ENCODE measurements at places on chromosomes 3 and 15.
A peak's percentile ranks its signal among the peaks of the same experiment; 100 is the strongest.

GRCh38 chr3:163422671-163423070 lies 1655.6 kb downstream of the SI start:
- no peak for DNase-seq

DNA sequence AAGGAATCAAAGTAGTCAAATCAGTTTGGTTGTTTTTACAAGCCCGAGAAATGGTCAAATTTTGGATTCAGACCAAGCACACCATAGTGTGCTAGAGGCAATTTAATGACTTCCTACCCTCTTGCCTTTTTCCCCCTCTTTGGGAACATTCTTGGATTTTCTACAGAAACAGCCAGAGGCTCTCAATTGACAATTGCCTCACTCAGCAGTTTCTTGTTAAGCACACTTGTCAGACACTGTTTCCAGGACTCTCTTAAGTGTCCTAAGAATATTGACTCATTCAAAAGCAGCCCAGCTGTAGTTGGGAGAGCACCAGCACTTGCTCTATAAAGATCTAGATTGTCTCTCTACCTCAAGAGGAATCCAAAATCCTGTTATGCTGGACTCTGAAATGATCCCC lies 1.5 kb upstream of the SLC35G2 start:
- DNase-seq: no peak

- no peak for DNase-seq
Observed at GRCh38 chr15:36601497-36601932, 22.1 kb downstream of the CDIN1 start.

DNA sequence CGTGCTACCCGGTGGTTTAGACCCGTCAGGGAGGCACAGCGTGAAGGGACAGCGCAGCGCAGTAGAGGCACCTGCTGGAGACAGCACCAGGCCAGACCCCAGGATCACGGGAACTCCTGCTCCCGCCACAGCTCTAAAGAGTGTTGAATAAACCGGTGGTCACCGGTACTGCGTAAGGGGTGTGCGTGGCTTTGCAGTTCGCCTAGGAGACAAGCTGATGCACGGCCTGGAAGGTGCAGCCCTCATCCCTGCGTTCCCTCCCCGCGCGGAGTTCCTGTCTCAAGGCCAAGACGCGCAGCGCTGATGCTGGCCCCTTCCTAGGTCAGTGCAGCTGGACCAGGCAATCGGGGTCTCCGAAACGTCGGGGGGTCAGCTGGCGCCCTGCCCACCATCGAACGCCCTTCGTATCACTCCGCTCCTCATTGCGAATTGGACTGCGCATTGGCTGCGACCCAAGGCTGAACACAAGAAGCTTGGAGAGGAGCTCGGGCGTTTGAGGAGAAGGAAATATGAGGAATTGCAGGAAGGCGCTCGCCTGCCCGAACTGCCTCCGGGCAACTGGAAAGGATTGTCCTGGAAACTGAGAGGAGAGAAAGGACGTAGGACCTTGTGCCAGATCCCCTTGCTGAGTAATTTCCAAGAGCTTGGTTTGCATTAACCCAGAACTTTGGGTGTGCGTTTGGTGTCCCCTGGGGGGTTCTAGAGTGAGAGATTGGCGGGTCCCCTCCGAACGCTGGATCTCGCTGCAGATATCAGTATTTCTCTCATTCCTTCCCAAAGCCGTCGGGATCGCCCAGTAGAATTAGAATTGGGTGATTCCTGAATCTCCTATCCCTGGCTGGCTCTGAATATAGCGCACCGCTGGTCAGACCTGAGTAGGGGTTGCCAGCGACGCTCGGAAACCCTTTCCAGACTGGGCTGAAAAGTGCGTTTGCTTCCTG lies 2.3 kb upstream of the SOX14 start:
- no peak for DNase-seq

GRCh38 chr3:127753898-127754410 lies 68.4 kb downstream of the MGLL start:
- peak; percentile 93 for DNase-seq

DNA sequence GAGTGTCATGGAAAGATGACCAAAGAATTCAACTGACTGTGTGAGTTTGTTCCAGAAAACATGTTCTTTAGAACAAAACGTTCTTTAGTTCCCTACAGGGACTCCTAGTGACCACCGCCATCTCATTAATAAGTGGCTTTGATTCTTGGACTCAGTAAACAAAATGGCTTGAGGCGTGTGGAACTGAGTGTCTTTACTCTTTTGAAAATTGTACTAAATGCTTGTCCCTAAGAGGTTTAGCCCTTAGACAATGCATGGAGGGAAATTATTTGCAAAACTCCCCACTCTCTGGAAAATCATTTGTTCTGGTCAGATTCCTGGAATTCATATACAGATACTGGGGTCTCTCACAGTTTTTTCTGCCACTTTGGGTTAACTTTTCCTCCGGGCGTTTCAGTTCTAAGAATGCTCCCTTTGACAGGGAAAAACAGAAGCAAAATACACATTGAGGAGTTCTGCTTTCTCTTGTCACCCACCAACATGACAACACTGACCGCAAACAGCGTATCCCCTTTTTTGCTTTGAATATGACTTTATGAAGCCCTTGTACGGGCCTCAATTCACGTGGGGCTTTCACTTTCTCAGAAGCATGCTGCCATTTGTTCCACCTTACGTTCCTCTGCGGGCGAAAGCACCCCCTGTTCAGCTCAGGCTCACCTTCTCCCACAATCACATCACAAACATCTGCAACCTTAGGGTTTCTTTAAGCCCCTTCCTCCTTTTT lies 15.3 kb upstream of the NRROS start:
- DNase-seq: peak; percentile 88

- DNase-seq: no peak
Observed at GRCh38 chr3:90055666-90056065, 948.2 kb downstream of the EPHA3 start.

GRCh38 chr3:126704494-126705214 lies 614 bp downstream of the CHCHD6 start:
- no peak for DNase-seq

DNA sequence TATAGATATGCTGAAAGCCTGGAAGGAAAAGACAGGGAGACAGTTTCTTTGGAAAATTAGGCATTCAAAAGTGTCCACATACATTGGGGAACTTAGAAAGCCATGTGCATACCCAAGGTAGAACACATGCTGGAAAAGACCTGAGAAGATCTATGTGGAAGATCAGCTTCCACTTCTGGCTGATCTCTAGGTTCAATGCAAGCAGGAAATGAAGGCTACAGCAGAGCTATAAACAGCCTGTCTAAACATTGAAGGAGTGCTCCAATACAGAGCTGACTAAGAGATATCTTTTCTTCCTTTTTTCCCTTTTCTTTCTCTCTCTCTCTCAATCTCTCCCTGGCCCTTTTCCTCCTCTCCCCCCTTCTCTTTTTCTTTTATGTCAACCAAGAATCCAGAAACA lies 73.6 kb upstream of the TCF12 start:
- DNase-seq: no peak

DNA sequence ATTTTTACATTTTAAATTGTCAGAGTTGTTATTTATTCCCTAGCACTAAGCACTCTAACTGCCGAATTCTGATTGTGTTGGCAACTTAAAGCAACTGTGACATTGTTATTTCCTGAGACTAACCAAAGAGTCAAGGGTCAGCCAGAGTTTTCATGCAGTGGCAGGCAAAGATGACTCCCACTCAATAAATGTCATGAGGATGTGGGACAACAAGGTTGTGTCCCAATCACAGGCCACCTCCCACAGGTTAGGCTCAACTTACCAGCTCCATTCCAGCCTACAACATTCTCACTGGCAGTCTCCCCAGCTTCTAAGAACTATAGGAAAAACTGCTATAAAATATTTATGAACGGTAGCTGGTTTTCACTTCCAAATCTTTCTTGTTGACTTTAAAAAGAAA lies 80.1 kb downstream of the RSL24D1 start:
- peak; percentile 51 for DNase-seq

GRCh38 chr15:90419206-90419605 lies 31.2 kb downstream of the IQGAP1 start:
- DNase-seq: no peak

DNA sequence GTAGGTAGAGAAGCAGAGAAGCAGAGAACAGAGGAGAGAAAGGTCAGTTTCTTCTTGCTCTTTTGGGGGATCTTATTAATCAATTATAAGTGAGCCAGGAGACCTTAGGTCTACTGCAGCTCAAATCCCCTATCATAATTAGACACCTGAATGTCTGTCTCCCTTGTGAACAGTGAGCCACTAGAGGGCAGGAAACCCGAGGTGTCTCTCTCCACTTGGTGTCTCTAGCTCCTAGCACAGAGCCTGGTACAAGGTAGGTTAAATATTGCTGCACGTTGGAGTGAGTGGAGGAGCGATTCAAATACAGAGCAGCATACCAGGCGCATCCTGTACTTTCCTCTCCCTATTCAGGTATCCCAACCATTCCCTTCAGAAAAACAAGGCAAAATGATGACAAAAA lies 2.0 kb upstream of the ST8SIA2 start:
- DNase-seq: no peak

GRCh38 chr15:51752888-51753287 lies 1.5 kb downstream of the TMOD2 start:
- DNase-seq: peak; percentile 66

- DNase-seq: no peak
Observed at GRCh38 chr15:29687204-29687815, 135.0 kb downstream of the TJP1 start.

DNA sequence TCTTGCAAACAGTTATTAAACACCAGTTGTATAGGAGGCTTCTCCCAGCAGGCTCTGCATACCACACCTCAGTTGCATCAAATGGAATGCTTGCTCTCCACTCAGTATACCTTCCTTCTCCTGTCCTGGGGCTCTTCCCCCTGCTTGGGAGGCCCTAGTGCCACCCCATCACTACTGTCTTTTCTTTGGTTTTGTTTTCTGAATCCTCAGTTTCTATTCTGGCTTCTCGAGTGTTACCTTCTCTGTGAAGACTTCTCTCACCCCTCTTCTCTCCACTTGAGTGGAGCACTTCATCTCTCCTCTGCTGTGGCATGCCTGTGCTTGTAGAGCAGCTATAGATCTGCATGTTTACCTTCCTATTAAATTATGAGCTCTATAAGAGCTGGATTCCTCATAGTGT lies 75.7 kb upstream of the TPRG1 start:
- no peak for DNase-seq

- DNase-seq: peak; percentile 65
Observed at GRCh38 chr15:41256577-41257038, 25.5 kb downstream of the CHP1 start.

GRCh38 chr3:147210676-147211075 lies 195.7 kb downstream of the ZIC4 start:
- no peak for DNase-seq

GRCh38 chr15:67389975-67390374 lies 131.0 kb upstream of the C15orf61 start:
- no peak for DNase-seq

DNA sequence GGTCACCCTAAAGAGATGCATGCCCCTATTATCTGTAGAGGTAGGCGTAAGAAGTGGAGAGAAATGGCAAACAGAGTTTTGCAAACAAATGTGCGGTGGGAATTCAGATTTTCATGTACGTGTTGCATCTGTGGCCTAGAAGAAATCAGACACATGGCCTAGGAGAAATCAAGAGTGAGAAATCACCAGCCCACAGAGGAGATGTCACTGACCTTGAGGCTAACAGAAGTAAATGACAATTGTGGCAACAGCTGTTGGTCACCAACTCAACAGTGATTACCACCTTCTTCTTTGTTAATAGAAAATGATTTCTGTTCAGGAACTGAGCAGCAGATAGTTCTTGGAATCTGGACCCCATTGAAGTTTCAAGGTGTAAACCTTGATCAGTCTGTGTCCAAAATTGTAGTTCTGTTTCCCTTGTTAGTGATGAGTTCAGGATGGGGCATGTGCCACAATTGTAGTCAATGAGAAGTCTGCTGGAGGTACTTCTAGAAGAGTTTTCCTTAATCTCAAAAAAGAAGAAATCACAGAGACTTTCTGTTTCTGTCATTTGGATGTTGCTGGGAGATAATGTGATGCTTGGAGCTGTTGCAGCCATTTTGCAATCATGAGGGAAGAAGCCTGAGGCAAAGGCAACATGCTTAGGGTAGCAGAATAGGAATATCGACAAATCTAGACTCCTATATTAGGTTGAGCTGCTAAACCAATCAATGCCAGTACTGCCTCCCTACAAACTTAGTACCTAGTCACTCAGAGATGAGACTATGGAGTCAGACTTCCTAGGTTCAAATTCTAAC lies 34.3 kb upstream of the RFTN1 start:
- DNase-seq: no peak

GRCh38 chr3:138712086-138712485 lies 103.5 kb downstream of the FAIM start:
- no peak for DNase-seq

- no peak for DNase-seq
Observed at GRCh38 chr15:44573386-44573785, 36.4 kb downstream of the EIF3J start.

DNA sequence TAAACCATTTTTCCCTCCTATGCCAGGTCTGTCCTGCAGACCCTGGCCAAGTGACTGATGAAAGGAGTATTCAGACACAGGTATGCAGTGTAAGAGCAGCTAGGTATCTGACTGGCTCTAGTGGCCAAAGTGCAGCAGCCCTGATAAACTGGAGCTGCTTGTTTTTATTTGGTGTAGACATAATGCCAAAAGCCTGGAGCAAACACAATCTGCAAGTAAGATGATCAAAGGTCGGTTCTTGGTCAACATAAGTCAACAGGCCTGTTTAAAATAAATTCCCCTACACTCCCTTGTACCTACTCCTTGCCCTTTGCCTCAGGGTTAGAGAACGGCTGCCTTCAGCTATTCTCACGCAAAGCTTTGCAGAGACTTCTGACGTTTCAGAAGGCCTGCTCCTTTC lies 1003.1 kb downstream of the ZPLD1 start:
- DNase-seq: no peak

DNA sequence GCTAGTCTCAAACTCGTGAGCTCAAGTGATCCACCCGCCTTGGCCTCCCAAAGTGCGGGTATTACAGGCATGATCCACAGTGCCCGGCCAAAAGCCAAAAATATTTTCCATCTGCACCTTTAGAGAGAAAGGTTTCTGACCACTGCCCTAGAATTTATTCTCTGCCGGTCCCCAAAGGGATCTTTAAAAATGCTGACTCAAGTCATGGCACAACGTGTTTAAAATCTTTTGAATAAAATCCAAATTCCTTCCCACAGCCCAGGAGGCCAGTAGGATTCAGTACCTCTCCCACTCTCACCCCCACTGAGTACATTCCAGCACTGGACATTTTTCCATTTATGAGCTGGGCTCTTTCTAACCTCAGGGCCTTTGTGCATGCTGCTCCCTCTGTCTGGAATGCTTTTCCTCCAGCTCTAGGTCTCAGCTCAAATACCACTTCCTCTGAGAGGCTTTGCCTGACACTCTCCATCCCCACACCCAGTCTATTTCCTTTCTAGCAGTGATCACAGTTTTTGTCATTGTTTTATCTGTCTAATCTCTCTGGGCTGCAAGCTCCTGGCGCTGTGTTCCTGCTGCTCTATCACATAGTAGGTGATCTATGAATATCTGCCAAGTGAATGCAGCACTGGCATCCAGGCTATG lies 502.9 kb downstream of the SHQ1 start:
- no peak for DNase-seq

GRCh38 chr3:155664925-155665695 lies 79.8 kb downstream of the PLCH1 start:
- peak; percentile 28 for DNase-seq

GRCh38 chr15:94924057-94924456 lies 692.7 kb downstream of the MCTP2 start:
- no peak for DNase-seq

- no peak for DNase-seq
Observed at GRCh38 chr3:184295771-184296170, 3.3 kb upstream of the PSMD2 start.

- no peak for DNase-seq
Observed at GRCh38 chr15:96350934-96351724, 20.6 kb downstream of the NR2F2 start.

Measured in inflammatory macrophage treated with lipopolysaccharide for 1 hour (primary cell).